Stimulated activated naive B cell treated with anti-CD40 and anti-IgM and Interleukin-4, amounts not matched to agents 10 μg/mL and 1 μg/mL and 100 μg/mL, for 72 hours (primary cell): ENCODE measurements at places on chromosomes 7 and 10.

GRCh38 chr10:117425974-117426566 is 50.8 kb upstream of the PDZD8 start:
- H3K4me1 ChIP-seq, result peaks cover 2% of the 10 kb centered on the region
- H3K4me3 ChIP-seq, result no peak overlapping the region
- no peaks in the 10 kb centered on the region for H3K36me3 ChIP-seq
- no peak for DNase-seq
- H3K27me3 ChIP-seq, result peaks cover 5% of the 10 kb centered on the region
- no peak overlapping the region for H3K27ac ChIP-seq

- H3K27ac ChIP-seq, result no peak overlapping the region
- DNase-seq, result no peak
- no peak overlapping the region for H3K4me3 ChIP-seq
- H3K4me1 ChIP-seq, result no peaks in the 10 kb centered on the region
- H3K36me3 ChIP-seq, result peaks cover 15% of the 10 kb centered on the region
- no peaks in the 10 kb centered on the region for H3K27me3 ChIP-seq
Observed at GRCh38 chr10:112700215-112700671, 249.8 kb upstream of the TCF7L2 start.

- no peaks in the 10 kb centered on the region for H3K27me3 ChIP-seq
- peaks cover 32% of the 10 kb centered on the region for H3K36me3 ChIP-seq
- H3K4me3 ChIP-seq, result no peak overlapping the region
- no peak overlapping the region for H3K27ac ChIP-seq
- no peak for DNase-seq
- peaks cover 92% of the 10 kb centered on the region for H3K4me1 ChIP-seq
Observed at GRCh38 chr7:131094685-131095084, 233.0 kb upstream of the MKLN1 start.

GRCh38 chr7:36659172-36659516 is 65.2 kb downstream of the AOAH start:
- no peaks in the 10 kb centered on the region for H3K4me1 ChIP-seq
- H3K4me3 ChIP-seq, result no peak overlapping the region
- DNase-seq, result no peak
- H3K27ac ChIP-seq, result no peak overlapping the region
- H3K27me3 ChIP-seq, result no peaks in the 10 kb centered on the region
- no peaks in the 10 kb centered on the region for H3K36me3 ChIP-seq

DNA sequence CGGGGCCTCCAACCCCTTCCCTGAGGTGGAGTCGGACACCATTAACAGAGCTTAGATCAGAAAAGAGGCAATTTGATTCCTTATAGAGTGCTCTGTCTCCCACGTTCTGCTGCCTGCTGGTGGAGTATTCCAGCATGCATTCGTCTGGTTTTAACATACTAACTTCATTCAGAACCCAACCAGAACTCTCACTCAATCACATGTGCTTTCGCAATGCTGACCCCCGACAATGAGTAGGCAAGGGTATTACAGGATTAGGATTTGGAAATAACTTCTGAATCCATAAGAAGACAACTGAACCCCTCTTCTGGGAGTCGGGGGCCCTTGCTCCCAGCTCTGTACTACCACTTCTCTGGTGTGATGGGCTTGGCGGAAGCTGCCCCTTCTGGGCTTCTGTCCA is 55.7 kb upstream of the HABP2 start:
- no peak for DNase-seq
- H3K4me1 ChIP-seq, result no peaks in the 10 kb centered on the region
- peaks cover 11% of the 10 kb centered on the region for H3K27me3 ChIP-seq
- H3K27ac ChIP-seq, result no peak overlapping the region

- H3K27ac ChIP-seq, result no peak overlapping the region
- no peaks in the 10 kb centered on the region for H3K36me3 ChIP-seq
- no peak overlapping the region for H3K4me3 ChIP-seq
Observed at GRCh38 chr10:121106611-121107010, 255.4 kb downstream of the WDR11 start.

- H3K4me3 ChIP-seq, result peak overlapping the region; percentile 94
- H3K27me3 ChIP-seq, result no peaks in the 10 kb centered on the region
- no peaks in the 10 kb centered on the region for H3K36me3 ChIP-seq
- DNase-seq, result no peak
- H3K4me1 ChIP-seq, result peaks cover 10% of the 10 kb centered on the region
Observed at GRCh38 chr7:87933605-87933952, 472 bp upstream of the ADAM22 start.
